ENCODE measurements at places on chromosomes 5 and 9.

- DNase-seq: no peak
Observed at GRCh38 chr9:119763260-119763659, 394.0 kb upstream of the BRINP1 start.

GRCh38 chr5:64840958-64841357, 72.2 kb downstream of the CWC27 start:
- no peak for DNase-seq

DNA sequence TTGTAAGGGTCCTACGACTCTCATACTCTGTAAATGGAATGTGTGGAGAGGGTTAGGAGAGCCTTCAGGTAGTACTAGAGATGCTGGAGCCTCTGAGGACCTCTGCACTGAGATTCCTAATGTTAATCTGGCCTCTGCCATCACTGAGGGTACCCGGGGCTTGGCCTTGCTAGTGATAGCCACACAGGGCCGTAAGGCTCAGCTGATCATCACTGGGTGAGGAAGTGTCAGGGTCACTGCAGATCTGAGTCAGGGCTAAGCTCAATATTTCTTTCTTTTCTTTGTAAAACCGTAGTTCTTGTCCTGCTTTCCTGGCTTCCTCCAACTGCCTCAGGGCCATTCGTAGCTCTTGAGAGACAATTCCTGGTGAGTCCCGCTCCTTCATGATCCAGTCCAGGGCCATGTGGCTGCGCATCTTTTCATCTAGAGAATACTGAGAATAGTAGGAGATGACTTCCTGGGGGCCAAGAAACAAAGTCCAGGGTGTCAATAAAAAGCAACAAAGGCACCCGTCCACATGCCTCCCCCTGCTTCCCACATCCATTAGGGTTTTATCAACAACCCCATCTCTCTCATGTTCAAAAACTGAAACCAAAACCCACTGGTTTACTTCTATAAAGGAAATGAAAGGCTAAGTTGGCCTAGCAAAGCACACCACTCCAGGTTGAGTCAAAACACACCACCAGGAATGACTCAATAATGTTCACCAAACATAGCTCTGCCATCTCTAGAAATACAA, 47.7 kb downstream of the LIX1 start:
- DNase-seq: no peak

DNA sequence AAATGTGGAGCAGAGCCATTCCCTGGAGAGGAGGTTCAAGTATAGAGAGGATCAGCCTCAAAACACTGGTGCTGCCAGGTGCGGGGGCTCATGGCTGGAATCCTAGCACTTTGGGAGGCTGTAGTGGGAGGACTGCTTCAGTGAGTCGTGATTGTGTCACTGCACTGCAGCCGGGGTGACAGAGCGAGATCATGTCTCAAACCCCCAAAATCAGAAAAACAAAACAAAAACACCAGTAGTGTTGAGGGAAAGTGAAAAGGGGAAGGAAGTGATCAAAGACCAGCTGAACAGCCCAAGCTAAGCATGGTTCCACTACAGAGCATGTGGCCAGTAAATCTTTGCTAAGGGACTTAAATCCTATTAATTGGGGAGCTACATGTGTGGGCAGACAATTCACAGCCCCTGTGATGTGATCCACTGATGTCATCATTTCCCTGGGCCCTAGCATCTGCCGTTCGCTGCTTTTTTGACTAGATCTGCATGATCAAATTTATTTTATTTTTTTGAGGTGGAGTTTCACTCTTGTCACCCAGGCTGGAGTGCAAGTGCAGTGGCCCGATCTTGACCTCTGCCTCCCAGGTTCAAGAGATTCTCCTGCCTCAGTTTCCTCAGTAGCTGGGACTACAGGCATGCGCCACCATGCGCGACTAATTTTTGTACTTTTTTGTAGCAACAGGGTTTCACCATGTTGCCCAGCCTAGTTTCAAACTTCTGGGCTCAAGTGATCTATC, 2.7 kb upstream of the PCBD2 start:
- DNase-seq: no peak

- no peak for DNase-seq
Observed at GRCh38 chr5:57437976-57438805, 44.4 kb downstream of the ACTBL2 start.

GRCh38 chr5:127446626-127447025, 70.8 kb upstream of the PRRC1 start:
- DNase-seq: no peak

DNA sequence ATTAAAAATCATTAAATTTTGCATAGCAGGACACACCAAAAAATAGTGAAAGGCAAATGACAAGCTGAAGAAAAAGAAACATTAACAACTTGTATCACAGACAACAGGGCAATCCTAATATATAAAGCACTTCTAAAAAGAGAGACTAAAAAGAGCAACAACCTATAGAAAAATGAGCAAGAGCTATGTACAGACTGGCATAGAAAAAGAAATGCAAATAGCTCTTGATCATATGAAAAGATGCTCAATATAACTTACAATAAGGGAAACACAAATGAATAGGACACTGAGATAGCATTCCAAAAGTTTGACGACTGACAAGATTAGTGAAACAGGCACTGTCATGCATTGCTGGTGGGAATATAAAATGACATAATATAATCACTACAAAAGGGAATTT, 235.9 kb downstream of the SEC61B start:
- DNase-seq: no peak

DNA sequence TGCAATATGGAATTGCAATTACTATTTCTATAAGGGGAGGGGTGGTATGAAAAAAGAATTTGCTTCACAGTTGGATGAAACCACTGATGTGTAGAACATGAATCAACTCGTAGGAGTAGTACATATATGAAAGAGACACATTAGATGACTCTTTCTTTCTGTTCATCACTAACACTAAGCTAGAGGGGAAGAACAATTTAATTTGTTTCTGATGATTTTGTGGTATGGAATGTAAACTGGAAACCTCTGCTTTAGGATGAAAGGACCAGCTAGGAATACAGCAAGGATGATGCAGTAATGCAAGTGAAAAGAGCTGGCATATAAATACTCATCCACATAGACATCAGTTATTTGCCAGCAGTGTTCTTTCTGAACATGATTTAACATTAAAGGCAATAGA, 113.4 kb downstream of the PAPPA start:
- DNase-seq: no peak

DNA sequence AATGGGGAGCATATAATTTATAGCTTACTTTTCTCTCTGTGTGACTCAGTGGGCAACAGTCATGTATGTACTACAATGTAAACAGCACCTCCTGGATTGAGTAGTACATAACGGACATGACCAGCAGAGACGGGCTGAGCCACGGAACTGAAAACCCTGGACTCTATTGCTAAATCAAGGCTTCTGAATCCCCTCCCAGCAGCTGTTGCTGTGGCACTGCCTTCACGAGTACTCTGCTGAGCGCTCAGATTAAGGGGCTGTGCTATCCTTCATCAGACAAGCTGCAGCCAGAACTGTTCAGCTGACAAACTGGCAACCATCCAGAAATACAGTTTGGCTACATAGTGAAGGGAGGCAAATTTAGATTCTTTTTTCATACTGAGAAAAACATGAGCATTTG, 131.3 kb upstream of the CCDC180 start:
- DNase-seq: no peak

GRCh38 chr9:68969538-68969937, 44.4 kb downstream of the PRKACG start:
- no peak for DNase-seq

GRCh38 chr9:78714576-78714975, 417.7 kb downstream of the PSAT1 start:
- no peak for DNase-seq

GRCh38 chr9:87029905-87030304, 82.6 kb upstream of the GAS1 start:
- DNase-seq: no peak

DNA sequence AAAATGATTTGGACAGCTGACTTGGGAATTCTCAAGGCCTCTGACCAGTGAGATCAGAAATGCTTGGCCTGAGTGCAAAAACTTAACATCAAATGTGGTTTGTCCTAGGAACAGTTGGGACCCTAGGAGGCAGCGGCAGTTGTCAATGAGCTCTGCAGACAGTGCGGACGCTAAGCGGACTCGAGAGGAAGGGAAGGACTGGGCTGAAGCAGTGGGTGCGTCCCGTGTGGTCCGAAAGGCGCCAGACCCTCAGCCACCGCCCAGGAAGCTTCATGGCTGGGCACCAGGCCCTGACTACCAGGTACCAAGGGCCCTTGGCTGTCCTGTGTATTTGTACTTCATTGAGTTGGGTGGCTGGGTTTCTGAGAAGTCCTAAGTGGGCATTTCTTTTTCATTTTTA, 43.7 kb upstream of the POMT1 start:
- DNase-seq: peak; percentile 40

DNA sequence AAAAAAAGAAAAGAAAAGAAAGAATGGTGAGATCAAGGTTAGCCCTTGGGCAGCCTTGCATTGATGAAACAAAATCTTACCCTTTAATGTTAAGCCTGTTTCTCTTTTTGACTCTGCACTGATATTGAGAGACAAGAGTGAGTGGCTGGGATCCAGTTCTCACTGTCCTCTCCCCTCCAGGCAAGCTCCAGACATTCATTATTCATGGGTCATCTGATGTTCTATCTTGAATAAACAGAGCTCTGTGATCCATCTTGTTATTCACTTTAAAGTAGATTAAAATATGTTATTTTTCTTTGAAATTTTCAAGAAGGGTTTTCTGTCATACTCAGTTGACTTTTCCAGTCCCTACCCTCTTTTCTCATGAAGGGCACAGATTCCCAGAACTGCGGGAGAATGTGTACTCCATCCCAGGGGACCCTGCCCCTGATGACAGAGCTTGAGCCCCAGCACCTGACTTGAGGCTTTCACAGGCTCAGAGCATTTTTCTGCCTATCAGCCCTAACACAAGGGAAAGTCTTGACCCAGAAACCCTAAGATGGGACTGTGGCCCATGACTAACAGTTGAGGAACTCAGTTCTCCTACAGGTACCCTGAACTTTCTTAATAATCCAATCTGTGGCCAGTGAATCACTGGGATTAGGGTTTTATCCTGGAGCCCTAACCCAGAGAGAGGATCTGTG, 24.1 kb downstream of the ACTL7B start:
- no peak for DNase-seq

DNA sequence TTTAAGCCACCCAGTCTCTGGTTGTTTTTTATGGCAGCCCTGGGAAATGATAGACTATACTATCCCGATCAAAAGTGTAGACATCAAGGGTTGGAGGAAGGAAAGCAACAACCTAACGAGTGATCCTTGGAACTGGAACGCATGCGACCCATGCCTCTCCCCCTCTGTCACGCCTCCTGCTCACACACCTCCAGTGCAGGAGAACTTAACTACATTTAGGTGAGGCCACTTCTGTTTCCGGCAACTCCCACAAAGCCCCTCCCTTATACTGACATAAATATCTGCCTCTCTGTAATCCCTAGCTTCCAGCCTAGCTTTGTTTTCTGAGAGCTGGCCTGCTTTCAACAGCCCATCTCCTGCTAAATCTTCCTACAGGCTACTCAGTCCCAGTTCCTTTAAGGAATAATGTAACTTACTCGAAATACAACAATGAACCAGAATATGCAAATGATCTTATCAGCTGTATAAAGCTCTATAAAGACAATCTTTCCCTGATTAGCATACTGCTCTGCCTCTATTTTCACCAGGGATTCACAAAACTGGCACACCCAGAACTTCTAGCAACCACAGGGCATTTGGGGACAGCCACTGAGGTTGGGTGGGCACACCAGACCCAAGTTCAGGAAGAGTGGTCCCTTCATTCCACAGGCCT, 73.9 kb downstream of the GABBR2 start:
- DNase-seq: no peak

DNA sequence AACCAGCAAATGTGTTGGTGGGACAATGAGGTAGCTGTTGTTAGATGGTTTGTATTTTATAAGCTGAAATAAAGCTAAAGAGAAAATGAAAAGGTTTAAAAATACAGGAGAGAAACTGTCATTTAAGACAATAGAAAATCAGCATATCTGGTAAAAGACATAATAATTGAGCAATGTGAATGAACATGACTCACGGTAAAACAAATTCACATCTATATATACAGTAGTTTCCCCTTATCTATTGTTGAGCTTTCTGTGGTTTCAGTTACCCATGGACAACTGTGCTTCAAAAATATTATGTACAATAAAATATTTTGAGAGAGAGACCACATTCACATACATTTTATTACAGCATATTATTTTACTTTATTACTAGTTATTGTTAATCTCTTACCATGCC, 1649.8 kb downstream of the EFNA5 start:
- no peak for DNase-seq

GRCh38 chr9:132946211-132946610, 1.8 kb upstream of the TSC1 start:
- DNase-seq: no peak

All from breast epithelium (tissue), 4 donors.